ENCODE measurements at places on chromosomes 13 and 19.

DNA sequence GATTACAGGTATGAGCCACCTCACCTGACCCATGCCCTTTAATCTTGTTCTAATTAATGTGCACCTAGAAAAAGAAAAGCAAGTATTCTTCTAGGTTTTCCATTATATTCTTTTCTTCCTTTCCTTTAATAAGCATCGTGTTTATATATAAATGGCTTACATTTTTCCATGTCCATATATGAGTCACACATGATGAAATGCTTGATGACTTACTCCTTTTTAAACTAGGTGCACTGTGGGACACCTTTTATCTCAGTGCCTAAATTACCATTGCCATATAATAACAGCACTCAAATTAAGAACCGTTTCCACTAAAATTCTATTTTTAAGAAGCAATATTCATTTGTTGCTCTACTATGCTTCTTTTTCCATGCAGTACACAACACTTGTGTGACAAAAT is 363.3 kb downstream of the LIG4 start:
- no peak for DNase-seq

- no peak for DNase-seq
These were observed 9.3 kb upstream of the LAIR1 start for GRCh38 chr19:54373781-54374631.

GRCh38 chr13:41312176-41312500 is 1.1 kb downstream of the NAA16 start:
- DNase-seq: peak; percentile 68

DNA sequence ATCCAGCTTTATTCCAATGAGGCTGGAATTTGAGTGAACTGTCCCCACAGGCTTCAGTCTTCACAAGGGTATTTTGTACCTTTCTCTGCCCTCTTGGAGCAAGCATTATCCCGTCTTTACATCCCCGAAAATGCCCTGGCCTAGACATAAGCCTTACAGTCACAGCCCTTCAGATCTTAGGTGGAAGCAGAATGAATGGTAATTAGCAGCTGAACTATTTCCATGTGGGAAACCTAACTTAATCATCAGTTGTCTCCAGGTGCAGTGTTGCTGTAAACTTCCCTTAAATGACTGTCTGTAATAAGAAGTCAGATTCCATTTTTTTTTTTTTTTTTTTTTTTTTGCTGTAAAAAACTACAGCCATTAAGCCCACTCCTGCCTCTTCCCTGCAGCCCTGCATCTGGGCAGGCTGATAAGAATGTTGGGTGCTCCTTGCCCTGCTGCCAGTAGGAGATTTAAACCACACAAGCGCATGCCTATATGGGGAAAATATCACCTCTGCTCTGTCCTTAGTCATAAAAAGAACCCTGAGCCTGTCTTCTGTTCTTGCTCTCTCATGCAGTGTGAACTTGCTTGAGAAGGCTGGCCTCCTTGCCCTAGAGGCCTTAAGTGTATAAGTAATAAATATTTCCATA is 426.8 kb upstream of the SLITRK5 start:
- no peak for DNase-seq

- no peak for DNase-seq
These were observed 25.0 kb upstream of the NAPA start for GRCh38 chr19:47539747-47540311.

All from RKO (cell line).